ENCODE measurements at places on chromosomes 7 and 10.

DNA sequence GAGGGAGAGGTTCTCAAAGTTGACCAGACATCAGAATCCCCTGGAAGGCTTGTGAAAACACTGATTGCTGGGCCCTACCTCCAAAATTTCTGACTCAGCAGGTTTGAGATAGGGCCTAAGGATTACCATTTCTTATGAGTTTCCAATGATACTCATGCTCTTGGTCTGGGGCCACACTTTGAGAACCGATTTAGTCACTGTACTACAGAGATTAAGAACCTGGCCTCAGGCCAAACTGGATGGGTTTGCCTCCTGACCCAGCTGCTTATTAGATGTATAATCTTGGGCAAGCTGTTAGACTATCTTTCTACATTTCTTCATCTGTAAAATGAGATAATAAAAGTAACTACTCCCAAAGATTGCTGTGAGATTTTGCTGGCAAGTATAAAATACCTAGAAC lies 77.1 kb upstream of the SCIN start:
- H3K36me3 ChIP-seq, result no peaks in the 10 kb centered on the region
- H3K4me1 ChIP-seq, result no peaks in the 10 kb centered on the region
- H3K27me3 ChIP-seq, result no peaks in the 10 kb centered on the region
- no peak for DNase-seq
- H3K4me3 ChIP-seq, result no peak overlapping the region

DNA sequence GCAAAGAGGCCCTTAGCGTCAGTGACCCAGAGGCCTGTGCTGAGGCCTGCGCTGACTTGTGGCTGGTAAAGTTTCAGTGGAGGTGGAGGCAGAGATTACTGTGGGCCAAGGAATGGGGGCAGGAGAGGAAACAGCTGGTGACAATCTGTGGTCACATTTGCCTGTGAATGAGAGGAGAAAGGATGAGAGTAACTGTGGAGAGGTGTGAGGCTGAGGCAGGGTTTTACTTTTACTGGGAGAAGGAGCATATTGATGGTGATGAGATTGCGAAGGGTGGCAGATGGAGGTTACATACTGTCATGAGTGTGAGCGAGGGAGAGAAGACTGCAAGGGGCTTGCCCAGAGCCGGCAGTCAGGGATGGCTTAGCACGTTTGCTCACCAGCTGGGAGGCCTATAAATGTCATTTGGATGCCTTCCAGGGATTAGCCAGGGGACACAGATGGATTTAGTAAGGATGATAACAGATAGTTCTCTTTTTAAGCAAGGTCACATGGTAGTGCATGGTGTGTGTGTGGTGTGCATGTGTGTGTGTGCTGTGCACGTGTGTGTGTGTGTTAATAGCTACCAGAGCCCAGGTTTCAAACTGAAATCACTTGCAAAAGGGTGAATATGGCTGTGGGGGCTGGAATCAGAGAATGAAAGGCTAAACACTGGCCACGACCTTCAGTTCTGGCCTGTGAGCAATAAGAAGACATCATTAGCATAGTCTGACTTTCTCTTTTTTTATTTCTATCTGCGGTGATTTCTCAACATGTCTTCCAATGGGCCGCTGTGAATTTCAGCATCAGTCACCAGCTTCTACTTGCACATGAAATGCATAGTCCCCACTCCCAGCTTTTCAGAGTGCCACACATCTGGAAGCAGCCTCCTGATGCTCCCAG lies 291.5 kb upstream of the ZNF32 start:
- H3K27me3 ChIP-seq, result no peaks in the 10 kb centered on the region
- H3K4me1 ChIP-seq, result no peaks in the 10 kb centered on the region
- no peak overlapping the region for H3K4me3 ChIP-seq
- no peaks in the 10 kb centered on the region for H3K36me3 ChIP-seq
- no peak overlapping the region for H3K27ac ChIP-seq

DNA sequence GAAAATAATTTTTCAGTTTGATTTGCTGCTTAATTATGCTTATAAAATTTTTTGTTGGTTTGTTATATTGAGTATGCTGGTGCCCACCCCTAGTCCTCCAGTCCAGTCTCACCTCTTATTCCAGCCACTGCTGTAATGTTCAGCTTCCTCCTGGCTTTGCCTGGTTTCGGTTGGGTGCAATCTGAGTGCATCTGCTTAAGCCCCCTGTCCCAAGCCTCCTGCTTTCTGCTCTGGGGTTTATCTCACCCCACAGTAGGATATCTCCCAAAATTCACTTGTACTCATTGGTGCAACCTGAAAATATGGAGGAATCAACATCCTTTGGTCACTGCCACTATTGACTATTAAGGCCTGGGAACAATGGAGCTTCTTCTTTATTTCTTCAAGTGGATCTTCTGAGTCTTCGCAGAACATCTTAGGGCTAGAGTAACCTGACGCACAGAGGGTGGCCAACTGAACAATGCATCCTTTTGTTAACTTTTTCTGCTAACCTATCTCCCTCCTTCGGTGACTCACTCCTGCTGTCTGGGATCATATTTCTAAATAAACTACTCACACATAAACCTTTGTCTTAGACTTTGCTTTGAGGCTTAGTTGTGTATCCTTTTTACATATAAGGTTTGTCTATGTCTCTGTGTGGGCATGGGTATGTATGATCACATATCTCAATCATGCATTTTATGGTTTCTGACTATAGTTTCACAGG lies 19.1 kb upstream of the SOSTDC1 start:
- H3K27me3 ChIP-seq, result no peaks in the 10 kb centered on the region
- H3K36me3 ChIP-seq, result no peaks in the 10 kb centered on the region
- H3K4me1 ChIP-seq, result peaks cover 16% of the 10 kb centered on the region
- H3K27ac ChIP-seq, result no peak overlapping the region
- H3K4me3 ChIP-seq, result no peak overlapping the region

GRCh38 chr10:87546210-87546609 lies 41.5 kb downstream of the MINPP1 start:
- no peaks in the 10 kb centered on the region for H3K4me1 ChIP-seq
- no peak overlapping the region for H3K27ac ChIP-seq
- H3K4me3 ChIP-seq, result no peak overlapping the region
- peaks cover 34% of the 10 kb centered on the region for H3K36me3 ChIP-seq
- no peaks in the 10 kb centered on the region for H3K27me3 ChIP-seq

DNA sequence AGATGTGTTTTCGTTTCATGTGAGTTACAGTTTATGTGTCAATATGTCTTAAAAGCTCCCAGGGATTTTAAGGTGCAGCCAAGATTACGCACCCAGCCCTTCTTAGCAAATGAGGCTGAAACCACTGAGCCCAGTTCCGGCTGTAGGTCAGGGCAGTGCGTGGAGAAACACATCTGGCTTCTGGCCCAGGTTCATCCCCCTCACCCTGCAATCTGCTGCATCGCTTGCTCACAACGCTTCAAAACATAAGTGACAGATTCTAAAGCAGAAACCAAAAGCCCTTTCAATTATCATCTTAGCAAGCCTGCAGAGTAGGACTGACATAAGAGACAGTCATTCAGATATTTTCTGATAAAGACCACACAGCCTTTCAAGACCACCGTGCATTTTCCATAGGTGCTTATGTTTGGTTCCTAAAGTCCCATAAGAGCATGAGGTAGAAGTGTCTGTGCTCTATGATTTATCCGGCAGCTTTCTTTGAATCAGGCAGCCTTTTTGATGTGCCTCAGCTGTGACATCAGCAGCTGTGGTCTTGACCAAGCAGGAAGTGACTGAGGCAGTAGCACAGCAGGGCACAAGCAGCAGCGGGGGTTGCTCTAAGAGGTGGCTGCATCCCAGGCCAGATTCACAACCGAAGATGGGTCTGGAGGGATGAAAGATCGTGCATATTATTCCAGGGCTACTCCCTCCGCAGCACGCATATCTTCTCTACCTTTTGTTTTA lies 72.1 kb upstream of the LYZL2 start:
- peaks cover 4% of the 10 kb centered on the region for H3K27me3 ChIP-seq
- no peak for DNase-seq
- no peak overlapping the region for H3K4me3 ChIP-seq

- no peak for DNase-seq
- no peaks in the 10 kb centered on the region for H3K36me3 ChIP-seq
- H3K4me1 ChIP-seq, result no peaks in the 10 kb centered on the region
- no peak overlapping the region for H3K27ac ChIP-seq
- no peak overlapping the region for H3K4me3 ChIP-seq
- H3K27me3 ChIP-seq, result no peaks in the 10 kb centered on the region
Observed at GRCh38 chr10:56329961-56330360, 31.1 kb downstream of the ZWINT start.

Measured in HepG2 (cell line).